PC-9 (cell line): ENCODE measurements at places on chromosomes 4 and X. TPM values are rescaled to one million over a fixed set of nuclear protein-coding genes. Genes with fewer than 3 reads are reported as not detected.

Gene SPATA4
- 0.43 and 1.1 TPM in 2 replicates for total RNA-seq

Gene CENPVL3
- total RNA-seq = not detected in 2 replicates

Gene PNMA3
- not detected in 2 replicates for total RNA-seq

Gene HSFX1
- 2.4 and 3.0 TPM in 2 replicates for total RNA-seq

Gene POF1B
- total RNA-seq = 0.28 and 0.61 TPM in 2 replicates

Gene CCDC149
- total RNA-seq = 8.1 and 9.8 TPM in 2 replicates

Gene NXF2
- not detected in 2 replicates for total RNA-seq

Gene TEX13B
- total RNA-seq = not detected in 2 replicates

Gene CT55
- not detected in 2 replicates for total RNA-seq

Gene UGT2B10
- total RNA-seq = not detected in 2 replicates

Gene DNASE1L1
- 25.9 and 28.3 TPM in 2 replicates for total RNA-seq

Gene SMIM10L2A
- total RNA-seq = not detected in 2 replicates

Gene SCOC
- 41.7 and 53.0 TPM in 2 replicates for total RNA-seq

Gene ZMAT1
- total RNA-seq = not detected in 2 replicates

Gene SMR3B
- total RNA-seq = not detected in 2 replicates

Gene ZCCHC18
- total RNA-seq = not detected in 2 replicates

Gene KIAA1210
- total RNA-seq = not detected in 2 replicates

Gene LONRF3
- total RNA-seq = 6.3 and 8.7 TPM in 2 replicates

Gene CTAG1B
- not detected in 2 replicates for total RNA-seq

Gene AGTR2
- total RNA-seq = not detected in 2 replicates

Gene EPHA5
- not detected in 2 replicates for total RNA-seq

Gene GPR143
- not detected in 2 replicates for total RNA-seq

Gene SLC26A1
- 0.53 and 1.3 TPM in 2 replicates for total RNA-seq

Gene NALF2
- not detected in 2 replicates for total RNA-seq

Gene ENOPH1
- total RNA-seq = 19.8 and 22.3 TPM in 2 replicates
